ENCODE measurements at places on chromosomes 16 and 17.
A peak's percentile ranks its signal among the peaks of the same experiment; 100 is the strongest.

- DNase-seq, result no peak
Measured at GRCh38 chr16:60811657-60812056, 1224.6 kb downstream of the CDH8 start.

DNA sequence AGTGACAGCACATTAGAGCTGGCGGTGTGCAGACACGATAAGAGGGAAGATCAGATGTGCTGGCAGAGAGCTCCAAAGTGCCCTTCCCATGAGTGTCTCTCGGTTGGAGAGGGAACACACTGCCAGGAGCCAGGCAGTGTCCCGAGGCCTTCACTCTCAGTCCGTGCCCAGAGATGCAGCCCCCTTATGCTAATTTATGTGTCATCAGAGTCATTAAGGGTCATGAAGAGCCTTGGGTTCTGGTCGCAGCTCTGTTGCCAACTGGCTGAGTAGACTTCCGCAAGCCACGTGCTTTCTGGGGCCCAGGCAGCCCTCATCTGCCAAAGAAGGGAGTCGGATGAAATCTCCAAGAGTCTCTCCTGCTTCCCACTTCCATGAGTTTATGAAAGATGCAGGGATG, 232.5 kb downstream of the MSI2 start:
- no peak for DNase-seq

- DNase-seq, result no peak
Measured at GRCh38 chr17:49390548-49391324, 23.9 kb downstream of the PHB1 start.

- no peak for DNase-seq
Measured at GRCh38 chr16:85436636-85437165, 176.4 kb upstream of the GSE1 start.

- DNase-seq, result no peak
Measured at GRCh38 chr17:8925808-8926207, 39.7 kb downstream of the PIK3R5 start.

- DNase-seq, result no peak
Measured at GRCh38 chr16:80723091-80723490, 81.3 kb downstream of the CDYL2 start.

DNA sequence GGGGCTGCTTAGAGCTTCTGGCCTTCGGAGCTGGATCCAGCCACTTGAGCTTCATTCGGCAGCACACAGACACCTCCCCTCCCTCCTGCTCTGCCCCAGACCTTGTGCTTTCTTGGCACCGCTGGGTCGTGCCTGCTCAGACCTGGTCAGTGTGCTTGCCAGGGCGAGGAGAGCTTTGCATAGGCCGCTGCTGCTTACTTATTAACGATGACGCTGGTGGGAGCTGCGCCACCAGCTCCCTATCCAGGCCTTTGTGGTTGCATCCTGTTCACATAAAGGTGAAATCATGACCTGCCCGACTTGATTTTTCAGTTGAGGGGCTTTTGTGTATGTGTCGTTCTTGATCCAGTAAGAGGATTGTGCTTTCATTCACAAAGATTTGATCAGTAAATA, 101.1 kb downstream of the MSI2 start:
- DNase-seq, result no peak

- no peak for DNase-seq
Measured at GRCh38 chr17:71313866-71314265, 807.0 kb upstream of the SOX9 start.

GRCh38 chr16:62638964-62639870, 603.0 kb upstream of the CDH8 start:
- DNase-seq, result no peak

DNA sequence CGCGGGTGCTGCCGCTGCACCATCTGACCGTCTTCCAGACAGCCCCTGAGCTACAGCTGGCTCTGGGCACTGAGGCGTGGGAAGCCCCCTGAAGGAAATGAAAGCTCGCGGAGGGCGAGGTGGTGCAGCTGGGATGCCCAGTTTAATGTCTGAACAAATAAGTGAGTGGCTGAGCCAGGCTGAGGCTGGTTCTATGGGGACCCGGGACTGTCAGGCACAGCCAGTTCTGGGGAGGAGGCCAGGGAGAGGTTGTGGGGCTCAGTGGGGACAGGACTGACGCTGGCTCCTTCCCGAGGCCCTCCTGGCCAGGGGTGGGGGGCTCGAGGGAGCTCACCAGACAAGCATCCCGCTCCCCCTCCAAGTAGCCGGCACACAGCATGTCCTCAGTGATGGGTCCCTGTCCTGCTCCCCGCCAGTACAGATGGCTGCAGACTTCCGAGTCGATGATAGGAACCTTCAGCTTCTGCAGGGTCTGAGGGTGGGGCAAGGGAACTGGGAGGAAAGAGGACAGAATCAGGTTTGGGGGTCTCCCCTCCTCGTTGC, 4.4 kb downstream of the PRSS22 start:
- DNase-seq, result no peak

- no peak for DNase-seq
Measured at GRCh38 chr16:1330260-1330914, 3.1 kb upstream of the BAIAP3 start.

DNA sequence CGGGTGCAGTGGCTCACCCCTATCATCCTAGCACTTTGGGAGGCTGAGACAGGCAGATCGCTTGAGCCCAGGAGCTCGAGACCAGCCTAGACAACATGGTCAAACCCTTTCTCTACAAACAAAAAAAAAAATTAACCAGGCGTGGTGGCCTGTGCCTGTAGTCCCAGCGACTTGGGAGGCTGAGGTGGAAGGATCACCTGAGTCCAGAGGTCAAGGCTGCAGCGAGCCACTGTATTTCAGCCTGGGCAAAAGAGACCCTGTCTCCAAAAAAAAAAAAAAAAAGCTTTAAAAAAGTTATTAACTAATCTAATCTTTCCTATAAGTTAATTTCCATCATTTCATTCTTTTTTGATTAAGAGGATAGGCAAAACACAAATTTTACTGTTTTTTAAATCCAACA, 2.5 kb downstream of the NCOR1 start:
- DNase-seq, result no peak

GRCh38 chr16:29899516-29900101, at the start of gene SEZ6L2:
Gene SEZ6L2, minus strand, starts transcription at chr16:29899550. Its CDS starts 531 bp downstream, at chr16:29899019.
- peak; percentile 87 for DNase-seq

DNA sequence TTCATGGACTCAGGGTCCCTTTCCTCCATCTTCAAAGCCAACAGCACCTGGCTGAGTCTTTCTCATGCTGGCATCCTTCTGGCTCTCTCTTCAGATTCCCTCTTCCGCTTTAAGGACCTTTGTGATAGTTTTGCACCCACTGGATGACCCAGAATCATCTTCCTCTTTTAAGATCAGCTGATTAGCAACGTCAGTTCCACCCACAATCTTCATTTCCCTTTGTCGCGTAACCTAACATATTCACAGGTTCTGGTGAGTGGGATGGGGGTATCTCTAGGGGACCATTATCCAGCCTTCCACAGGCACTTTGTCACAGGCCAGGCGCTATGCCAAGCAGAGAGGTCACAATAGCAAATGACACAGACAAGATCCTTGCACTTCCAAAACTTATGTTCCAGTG, 593.8 kb downstream of the MAF start:
- no peak for DNase-seq

DNA sequence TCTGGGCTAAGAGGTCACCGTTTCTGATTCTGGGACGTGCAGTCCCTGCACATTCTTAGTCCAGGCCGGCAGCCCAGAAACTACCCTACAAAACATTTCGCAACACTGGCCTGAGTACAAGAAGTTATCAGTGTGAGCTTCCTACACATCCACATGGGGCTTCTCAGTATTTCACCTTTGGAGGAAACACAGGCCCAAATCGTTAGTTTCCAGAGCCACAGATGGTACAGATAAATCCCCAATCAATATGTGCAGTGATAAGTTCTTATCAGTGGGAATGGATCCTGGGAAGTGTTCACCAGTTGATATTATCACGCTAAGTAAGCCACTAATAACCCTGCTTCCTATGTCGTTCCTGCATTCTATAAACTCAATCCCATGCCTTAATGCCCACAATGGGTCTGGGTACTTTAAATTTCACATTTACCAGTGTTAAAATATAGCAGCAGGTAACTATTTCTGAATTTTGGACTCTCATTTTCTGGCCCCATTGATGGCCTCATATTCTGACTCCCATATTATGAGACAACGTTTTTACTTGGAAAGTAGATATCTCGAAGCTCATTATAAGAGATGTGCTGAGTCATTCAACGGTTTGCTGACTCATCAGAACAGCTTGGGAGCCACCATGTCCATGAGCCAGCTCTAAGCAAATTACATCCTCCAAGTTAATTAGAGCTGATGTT, 370.2 kb upstream of the MAF start:
- no peak for DNase-seq

GRCh38 chr17:50916708-50917417, 50.7 kb upstream of the TOB1 start:
- DNase-seq, result no peak

GRCh38 chr17:30347488-30347887, 13.6 kb upstream of the TMIGD1 start:
- no peak for DNase-seq

DNA sequence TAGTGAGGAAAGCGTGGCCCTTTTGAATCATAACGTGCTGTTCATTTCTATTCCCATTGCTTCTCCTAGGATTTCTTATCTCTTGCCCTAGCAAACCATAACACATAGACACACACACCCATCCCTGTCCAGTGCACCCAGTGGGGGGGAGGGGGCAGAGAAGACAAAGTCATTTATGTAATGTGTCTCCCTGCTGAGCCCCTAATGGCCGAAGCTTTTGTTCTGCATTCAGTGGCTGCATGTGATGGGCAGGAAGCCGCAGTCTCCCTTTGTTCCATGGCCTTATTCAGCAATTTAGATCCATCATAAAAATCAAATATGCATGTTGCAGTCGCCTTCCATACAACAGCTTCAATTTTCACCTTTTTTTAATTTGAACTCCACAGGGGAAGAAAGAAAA, 325.4 kb downstream of the ZFHX3 start:
- DNase-seq, result no peak

- no peak for DNase-seq
Measured at GRCh38 chr16:50248845-50249244, 17.5 kb upstream of the ADCY7 start.

DNA sequence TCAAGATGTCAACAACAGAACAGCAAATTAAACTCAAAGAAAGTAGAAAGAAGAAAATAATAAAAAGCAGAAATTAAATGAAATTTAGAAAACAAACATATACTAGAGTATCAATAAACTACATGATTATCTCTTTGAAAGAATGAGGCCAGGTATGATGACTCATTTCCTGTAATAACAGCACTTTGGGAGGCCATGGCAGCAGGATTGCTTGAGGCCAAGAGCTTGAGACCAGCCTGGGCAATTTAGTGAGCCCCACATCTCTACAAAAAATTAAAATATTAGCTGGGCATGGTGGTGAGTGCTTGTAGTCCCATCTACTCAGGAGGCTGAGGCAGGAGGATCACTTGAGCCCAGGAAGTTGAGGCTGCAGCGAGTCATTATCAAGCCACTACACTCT, 232.5 kb downstream of the RAB11FIP4 start:
- no peak for DNase-seq

- DNase-seq, result no peak
Measured at GRCh38 chr16:78392585-78393195, 293.2 kb downstream of the WWOX start.

DNA sequence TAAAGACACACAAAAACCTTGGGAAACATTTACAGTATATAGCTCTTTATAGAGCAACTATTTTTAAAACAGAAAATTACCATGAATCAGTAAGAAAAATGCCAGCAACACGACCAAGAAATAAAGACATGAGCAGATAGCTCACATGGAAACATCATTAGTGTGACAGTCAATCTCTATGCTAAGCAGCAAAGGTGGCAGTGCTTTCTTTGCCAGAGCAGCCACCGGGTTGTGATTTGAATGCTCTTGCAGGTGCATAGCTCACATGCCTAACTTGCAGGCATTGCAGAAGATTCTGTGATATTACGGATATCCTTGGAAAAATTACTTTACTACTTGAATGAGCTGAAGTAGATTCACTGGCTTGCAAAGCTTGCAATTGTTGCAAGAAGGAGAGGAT, 652.9 kb upstream of the C16orf82 start:
- no peak for DNase-seq

DNA sequence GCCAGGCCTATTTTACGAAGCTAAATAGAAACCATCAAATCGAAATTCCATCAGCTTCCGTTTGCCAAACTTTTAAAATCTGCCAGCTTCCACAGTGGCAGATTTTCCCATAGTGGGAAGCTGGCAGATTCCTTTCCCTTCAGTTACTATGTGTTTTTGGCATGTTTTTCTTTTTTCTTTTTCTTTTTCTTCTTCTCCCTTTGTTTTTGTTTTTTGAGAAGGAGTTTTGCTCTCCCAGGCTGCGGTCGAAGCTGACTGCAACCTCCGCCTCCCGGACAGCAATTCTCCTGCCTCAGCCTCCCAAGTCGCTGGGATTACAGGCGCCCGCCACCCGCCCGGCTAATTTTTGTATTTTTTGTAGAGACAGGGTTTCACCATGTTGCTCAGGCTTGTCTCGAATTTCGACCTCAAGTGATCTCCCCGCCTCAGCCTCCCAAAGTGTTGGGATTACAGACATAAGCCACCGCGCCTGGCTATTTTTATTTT, 684 bp upstream of the CWC25 start:
- DNase-seq, result no peak

DNA sequence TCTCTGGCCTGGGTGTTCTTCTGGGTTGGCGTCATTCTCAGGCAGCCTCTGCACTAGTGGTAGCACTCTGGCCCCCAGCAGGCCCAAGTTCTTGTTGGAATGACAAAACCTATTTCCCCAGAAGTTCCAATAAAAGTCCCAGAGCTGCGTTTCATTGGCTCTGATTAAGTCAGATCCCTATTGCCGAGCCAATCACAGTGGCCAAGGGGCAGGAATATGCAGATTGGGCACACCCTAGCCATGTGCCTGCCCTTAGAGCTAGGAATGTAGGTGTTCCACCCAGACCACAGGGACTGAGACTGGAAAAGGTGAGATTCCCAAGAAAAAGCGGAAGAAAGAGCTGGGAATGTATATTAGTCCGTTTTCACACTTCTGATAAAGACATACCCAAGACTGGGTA, 44.9 kb upstream of the POLR3E start:
- DNase-seq, result no peak

DNA sequence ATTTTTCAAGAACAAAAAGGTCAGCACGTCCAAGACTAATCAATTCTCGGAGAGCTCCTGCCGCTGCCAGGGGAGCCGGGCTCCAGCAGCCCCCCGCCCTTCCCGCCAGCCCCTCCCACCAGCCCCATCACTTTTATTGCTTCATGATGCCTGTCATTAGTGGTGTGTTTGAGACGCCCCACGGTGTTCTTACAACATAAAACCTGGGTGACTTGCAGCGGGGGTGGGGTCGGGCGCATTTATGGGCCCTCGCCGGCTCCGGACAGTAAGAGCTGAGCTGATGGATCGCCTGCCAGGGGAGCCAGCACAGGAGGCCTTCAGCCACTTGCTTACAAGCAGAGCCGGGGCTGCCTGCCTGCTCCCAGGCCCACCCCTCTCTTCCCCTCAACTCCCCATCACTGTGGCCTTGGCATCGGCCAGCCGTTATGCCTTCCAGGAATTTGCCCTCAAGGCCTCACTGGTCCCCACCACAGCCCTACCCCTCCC, 82.9 kb upstream of the CBX4 start:
- no peak for DNase-seq

- peak; percentile 57 for DNase-seq
Measured at GRCh38 chr17:12522743-12523183, 142.9 kb upstream of the MYOCD start.

GRCh38 chr17:74740641-74741387, 3.8 kb downstream of the RAB37 start:
- DNase-seq, result no peak

- no peak for DNase-seq
Measured at GRCh38 chr16:58009856-58010416, 8.7 kb downstream of the USB1 start.
